T-cell (primary cell): ENCODE measurements at places on chromosomes 5 and 9.

DNA sequence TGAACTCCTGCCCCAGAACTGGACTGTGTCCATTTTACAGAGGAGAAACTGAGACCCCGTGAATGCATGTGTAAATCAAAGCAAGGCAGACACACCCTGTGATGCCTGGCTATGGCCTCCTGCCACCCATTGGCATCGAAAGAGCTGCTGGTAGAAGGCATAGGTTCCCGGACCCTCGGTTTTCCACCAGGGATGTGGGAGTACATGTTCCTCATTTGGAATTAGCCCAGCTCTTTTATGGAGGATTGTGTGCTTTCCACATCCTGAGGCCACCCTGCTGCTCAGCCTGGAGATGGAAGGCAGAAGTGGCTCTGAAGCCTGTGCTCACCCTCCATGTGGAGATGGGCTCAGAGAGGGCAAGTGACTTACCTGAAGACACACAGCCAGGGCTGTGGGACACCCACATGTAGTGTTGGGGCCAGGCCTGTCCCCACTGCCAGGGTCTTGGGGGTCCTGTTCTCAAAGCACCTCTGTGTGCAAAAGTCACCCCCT, 2.8 kb downstream of the SUSD3 start:
- DNase-seq: no peak

DNA sequence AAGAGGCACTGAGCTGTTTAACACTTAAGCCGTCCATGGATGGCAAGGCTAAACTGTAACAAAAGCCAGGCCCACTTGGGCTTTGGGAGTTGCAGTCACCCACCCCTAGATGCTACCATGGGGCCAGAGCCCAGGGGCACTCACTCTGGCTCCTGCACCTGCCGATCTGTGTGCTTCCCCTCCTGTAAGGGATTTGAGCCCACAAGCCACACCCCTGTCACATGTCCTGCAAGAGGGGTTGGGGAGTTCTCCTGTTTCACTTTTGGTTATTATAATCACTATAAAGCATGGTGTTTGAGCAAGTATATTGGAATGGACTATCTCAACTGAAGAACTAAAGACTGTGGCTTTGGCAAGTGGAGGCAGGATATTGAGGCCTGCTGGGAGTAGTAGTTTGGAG, 14.0 kb upstream of the GPR151 start:
- no peak for DNase-seq

DNA sequence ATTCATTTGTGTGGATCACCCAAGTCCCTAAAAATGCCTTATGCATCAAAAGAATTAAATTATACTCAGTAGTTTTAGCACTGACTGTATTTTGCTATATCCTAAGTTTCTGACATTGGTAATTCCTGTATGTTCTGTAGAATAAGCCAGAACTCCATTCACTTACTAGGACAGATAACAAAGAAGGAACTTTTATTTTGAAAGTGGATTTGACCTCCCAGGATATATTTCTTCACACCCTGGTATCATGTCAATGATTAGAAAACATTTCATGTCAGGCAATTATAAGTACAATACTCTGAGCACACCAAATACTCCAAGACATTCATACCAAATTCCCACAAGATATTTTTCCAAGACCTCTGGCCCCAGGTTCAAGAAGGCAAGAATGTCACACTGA, 28.7 kb upstream of the MYOT start:
- DNase-seq: no peak

DNA sequence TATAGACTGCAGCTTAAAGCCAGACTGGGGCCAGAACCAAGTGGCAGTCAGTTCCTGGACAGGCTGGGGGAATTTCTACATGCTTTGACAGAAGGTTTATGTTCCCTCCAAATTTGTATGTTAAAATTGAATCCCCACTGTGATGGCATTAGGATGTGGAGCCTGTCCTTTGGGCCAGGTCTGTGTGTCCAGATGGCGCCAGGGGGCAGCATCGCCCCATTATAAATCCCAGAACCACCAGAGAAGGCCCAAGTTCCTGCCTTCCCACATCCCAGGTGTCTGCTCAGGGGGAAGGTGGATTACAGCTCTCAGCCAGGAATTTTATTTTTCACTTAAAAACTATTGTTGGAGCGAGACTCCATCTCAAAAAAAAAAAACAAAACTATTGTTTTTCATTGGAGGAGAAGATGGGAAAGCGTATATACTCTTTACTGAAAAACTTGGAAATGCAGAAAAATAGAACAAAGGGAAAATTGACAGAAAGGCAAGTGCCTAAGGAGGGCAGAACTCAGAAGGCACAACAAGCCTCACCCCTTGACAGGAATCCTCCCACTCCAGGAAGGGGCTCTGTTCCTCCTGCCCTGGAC, 5.0 kb downstream of the IL3 start:
- no peak for DNase-seq

DNA sequence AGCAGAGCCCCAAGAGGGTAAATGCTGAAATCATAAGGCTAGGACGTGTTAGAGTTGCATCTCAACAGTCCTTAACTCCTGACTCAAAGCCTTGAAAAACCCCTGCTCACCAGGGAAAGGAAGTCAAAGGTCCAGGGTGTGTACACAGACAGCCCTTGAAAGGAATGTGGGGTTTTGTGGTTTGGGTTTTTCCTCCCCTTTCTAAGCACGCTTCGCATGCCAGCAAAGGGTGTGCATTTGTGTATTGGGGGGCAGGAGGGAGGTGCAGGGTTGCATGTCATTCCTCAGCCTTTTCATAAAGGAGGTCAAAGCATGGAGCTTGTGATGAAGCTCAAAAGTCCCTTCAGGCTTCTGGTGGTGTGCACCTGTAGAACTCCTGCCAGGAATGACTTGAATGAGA, 17.3 kb upstream of the XPA start:
- no peak for DNase-seq

- DNase-seq: no peak
Measured at GRCh38 chr9:74391816-74392215, 105.3 kb upstream of the RORB start.

- DNase-seq: no peak
Measured at GRCh38 chr9:16417749-16418148, 452.7 kb downstream of the BNC2 start.

- DNase-seq: no peak
Measured at GRCh38 chr5:142698447-142699183, 12.7 kb upstream of the FGF1 start.
